HFFc6 (cell line): ENCODE measurements at places on chromosomes 5 and 9. TPM values are rescaled to one million over a fixed set of nuclear protein-coding genes. Genes with fewer than 3 reads are reported as not detected.

GRCh38 chr5:15715967-15716366 is 216.0 kb downstream of the FBXL7 start:
- no peak for DNase-seq

GRCh38 chr9:74379718-74380117 is 117.4 kb upstream of the RORB start:
- DNase-seq, result no peak

GRCh38 chr5:135085133-135085935 is 51.3 kb upstream of the PITX1 start:
- peak; percentile 21 for DNase-seq

DNA sequence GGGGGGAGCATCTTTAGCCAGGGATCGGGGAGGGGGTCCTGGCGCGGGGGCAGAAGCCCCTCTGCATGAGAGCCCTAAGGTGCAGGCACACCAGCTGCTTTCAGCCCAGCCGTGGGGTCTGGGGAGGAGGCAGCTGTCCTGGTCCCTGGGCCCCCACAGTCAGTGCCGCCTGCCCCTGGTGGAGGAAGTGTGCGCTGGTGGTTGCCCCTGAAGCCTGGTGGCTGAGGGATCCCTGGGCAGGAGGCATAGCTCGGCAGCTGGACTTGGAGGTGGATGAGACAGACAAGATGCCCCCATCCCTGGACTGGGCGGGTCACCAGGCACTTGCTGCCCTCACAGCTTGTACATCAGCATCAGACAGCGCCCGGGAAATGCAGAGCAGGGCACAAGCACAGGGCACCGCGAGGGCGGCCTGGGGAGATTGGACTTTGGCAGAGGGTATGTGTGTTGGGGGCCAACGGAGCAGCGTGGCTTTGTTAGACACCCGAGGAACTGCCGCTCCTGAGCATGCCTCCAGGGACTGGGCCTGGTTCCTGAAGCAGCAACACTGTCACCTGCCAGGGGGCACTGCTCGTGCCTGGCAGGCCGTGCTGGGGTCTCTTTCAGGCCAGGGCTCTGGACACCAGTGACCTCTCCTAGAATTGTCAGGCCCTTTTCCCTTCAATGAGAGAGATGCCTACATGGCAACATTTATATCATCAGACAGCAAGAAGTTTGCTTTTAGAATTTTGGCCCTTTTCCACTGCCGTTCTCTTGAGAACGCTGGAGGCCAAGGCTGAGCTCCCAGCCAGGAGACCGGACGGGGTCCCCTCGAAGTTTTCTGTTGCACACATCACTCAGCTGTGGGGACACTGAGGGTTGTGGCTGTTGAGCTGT is 41.9 kb upstream of the CTSL start:
- no peak for DNase-seq

- DNase-seq, result peak; percentile 65
These were observed 10.4 kb upstream of the NHP2 start for GRCh38 chr5:178163772-178164735.

FIBCD1 gene
- 1.9 to 8.7 TPM (median 3.4 TPM) in 3 replicates for total RNA-seq
